ENCODE measurements at places on chromosomes 5 and 9.

- no peak for DNase-seq
These were observed 10.6 kb upstream of the QSOX2 start for GRCh38 chr9:136255896-136256890.

- no peak for DNase-seq
These were observed 242.5 kb upstream of the RIOK2 start for GRCh38 chr5:97425511-97425910.

DNA sequence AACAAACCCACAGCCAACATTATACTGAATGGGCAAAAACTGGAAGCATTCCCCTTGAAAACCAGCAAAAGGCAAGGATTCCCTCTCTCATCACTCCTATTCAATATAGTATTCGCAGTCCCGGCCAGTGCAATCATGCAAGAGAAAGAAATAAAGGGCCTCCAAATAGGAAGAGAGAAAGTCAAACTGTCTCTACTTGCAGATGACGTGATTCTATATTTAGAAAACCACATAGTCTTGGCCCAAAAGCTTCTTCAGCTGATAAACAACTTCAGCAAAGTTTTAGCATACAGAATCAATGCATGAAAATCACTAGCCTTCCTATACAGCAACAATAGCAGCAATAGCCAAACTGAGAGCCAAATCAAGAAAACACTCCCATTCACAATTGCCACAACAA is 333.7 kb upstream of the EDIL3 start:
- DNase-seq: no peak

- DNase-seq: no peak
These were observed 45.7 kb downstream of the PIP5K1B start for GRCh38 chr9:68750786-68751185.

DNA sequence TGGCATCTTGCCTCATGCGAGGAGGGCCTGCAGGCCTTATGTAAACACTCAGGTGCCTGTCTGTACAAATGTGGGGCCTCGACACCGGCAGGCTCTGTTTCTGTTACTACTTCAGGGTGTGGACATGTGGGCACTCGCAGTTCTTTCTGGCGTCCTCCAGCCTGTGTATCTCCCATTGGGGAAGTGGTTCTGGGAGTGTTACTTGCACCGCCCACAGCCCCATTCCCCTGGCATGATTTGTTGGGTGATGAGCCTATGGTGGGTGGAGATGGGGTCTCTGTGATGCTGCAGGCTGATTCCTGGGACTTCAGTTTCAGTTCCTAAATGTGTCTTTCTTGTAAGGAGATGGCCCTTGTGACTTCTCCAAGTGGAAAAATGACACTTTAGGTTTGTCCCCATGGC is 82.1 kb upstream of the PITX1 start:
- no peak for DNase-seq

DNA sequence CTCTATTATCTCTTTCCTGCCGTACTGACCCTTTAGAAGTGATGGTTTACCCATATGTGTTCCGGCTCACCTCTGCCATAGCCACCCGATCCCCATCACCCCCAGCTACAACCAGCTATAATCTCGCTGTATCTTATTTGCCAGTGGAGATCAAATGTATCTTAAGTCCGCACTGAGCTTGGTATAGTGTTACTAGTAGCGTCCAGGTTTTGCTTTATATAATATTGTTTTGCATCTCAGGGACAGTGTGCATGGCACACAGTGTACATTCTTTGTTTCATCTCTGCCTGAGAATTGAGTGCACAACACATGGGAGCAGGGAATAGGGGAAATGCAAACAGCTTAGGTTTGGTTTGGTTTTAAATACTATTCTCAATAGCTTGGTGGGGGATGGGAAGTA is 135.8 kb upstream of the SNX2 start:
- DNase-seq: no peak

DNA sequence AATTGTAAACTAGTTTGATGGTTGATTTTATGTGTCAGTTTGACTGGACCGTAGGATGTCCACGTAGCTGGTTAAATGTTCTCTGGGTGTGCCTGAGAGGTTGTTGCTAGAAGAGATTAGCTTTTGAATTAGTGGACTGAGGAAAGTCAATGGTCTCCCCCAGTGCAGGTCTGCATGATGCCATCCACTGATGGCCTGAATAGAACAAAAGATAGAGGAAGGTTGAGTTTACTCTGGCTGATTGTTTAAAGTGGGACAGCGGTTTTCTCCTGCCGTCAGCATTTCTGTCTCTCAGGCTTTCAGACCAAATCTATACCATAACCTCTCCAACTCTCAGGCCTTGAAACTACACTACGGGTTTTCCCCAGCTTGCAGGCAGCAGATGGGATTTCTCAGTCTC is 899.2 kb upstream of the WWC1 start:
- DNase-seq: no peak

DNA sequence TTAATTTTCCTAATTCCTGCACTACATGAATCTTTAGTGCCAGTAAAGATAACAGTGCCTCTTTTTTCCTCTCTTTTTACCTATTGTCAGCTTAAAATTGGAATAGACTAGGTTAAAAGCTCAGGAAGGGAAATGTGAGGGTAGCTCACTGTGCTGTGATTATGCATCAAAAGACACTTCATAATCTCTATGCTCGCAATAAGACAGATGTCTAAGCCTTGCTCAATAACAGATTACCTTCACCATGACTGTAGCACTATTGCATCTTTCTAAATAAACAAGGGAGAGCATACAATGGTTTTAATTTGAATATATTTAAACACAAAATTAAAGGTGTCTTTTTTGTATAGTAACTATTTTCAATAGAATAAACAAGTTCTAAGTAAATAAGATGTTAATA is 130.1 kb downstream of the FBN2 start:
- no peak for DNase-seq

GRCh38 chr9:1871626-1872419 is 143.3 kb upstream of the SMARCA2 start:
- peak; percentile 2 for DNase-seq

DNA sequence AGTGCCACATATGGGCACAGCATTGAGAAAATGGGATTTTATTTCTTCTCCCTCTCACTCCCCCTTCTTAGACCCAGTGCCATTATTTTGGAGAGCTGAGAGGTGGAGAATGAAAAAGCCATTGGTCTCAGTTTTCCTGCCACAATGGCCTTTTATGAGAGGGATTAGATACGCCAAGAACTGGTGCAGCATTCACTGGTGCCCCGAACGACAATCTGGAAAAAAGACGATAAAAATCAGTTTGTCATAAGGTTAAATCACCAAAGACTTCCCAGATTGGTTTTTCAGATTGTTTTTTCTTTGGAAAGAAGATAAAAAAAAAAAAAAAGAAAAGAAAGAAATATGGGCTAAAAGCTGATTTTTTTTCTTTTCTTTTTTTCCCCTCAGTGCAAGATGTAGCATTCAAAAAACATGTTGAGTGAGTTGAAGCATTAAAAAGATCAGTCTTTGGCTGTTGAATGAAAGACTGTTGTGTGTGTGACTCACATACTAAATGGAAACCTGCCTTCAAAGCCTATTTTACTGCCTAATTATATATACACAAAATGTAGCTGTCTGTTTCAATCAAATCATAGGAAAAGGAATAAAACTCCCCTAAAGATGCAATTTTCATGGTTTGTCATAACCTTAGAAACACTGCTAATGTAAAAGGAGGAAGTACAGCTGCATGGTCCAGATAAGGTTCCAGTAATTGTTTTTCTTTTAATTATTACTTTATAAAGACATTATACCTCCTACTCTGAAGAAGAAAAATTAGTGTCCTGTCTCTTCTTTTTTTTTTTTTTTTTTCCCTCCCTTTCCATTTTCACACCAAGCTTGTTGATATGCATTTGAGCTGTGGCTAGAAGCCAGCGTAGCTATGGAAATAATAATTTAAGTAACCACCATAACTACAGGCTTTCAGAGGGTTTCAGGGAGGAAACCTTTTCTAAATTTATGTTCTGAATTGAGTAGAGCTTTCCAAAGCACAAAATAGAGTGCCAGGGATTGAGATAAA is 27.2 kb upstream of the ZNF608 start:
- DNase-seq: no peak

GRCh38 chr5:146213210-146213826 is 9.9 kb downstream of the RBM27 start:
- DNase-seq: no peak

DNA sequence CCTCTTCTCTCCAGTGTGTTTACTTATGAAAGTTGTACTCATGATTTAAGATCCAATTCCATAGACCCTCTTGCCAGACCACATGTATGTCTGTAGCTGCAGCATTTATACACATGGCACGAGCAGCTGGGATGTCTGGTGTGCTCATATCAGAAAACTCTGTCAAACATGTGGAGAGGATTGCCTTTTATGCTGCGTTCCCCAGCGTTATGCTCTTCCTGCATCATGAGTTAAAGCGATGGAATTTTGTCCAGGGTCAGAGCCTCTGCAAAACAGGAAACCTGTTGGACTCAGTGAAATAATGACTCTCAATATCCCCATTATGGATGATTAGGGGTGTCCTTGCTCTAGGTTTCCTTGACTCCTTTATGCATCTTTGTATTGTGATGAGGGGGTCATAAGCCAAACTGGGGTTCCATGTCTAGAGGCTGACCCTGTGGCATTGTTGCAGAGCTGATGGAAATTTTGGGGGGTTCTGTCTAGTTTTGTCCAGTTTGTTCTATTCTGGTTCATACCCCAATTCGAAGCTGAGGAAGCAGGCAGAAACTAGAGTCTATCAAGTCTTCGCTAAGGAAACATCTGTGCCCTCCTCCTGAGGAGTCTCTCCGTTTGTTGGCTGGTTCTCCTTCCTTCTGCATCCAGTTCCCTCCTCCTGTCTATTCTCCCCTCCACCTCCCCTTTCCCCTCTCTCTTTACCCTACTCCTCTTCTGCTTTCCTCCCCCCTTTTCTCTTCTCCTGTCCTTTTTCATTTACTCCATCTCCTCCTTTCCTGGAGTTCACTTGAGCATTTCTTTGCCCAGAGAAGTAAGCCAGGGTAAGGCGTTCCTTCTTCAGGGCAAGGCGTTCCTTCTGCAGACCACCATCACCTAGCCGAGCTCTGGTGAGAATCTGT is 252.8 kb downstream of the MAST4 start:
- DNase-seq: no peak

DNA sequence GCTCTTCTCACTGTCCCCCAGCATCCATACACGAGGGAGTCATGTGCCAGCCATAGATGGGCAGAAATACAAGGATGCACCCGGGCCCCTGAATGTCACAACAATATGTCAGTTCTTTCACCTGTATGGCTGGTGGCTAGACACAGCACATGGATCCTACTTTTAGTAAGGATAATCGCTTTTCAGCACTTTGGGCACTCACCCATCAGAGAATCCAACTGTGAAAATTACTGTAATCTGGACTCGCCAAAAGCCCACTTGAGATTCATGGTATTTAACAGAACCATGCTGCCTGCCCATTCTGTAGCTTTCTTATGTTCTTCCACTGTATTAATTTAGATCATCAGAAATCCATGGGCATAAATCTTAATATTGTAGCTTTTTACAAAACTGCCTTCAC is 124.8 kb downstream of the FRMD3 start:
- no peak for DNase-seq

DNA sequence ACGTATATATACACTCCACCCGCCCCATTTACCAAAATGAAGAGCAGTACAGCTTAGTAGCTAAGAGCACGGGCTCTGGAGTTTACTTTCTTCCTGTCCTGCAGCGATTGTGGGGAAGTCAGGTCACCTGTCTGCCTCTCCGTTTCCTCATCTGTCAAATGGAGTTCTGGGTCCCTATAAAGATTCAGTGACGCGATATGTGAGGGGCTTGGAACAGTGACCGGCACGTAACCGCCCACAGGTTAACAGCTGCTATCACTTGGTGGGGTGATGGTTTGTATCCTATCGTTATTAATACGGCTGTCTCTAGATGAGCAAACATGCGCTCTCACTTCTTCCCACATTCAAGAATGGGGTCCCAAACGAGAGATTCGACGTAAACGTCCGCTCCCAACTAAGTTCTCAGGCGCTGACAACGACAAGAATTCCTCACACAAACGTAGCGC is 426 bp downstream of the FAM114A2 start:
- no peak for DNase-seq

- DNase-seq: no peak
These were observed 194.4 kb upstream of the SLC27A6 start for GRCh38 chr5:128770907-128771306.

- no peak for DNase-seq
These were observed 34.5 kb upstream of the ZNF366 start for GRCh38 chr5:72541501-72542225.

- DNase-seq: no peak
These were observed 79.9 kb downstream of the ACTL7B start for GRCh38 chr9:108775901-108776306.

GRCh38 chr9:109181284-109181683 is 14.2 kb upstream of the FRRS1L start:
- peak; percentile 32 for DNase-seq

DNA sequence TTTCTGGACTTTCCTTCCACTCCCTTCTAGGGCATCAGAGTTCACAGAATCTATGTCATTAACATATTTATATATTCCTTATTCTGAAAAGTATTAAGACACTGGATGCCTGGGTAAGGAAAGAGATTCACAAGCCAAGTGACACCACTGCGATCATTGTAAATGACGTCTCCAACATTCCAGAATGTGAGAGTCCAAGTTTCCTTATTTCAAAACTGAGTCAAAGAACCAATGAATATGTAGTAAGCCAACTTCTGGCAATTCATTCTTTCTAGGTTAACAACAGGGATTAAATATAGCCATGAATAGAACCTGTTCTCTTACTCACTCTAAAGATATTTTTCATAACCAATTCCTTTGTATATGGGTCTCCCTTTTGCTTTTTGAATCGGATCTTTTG is 18.1 kb downstream of the RAI14 start:
- DNase-seq: no peak

DNA sequence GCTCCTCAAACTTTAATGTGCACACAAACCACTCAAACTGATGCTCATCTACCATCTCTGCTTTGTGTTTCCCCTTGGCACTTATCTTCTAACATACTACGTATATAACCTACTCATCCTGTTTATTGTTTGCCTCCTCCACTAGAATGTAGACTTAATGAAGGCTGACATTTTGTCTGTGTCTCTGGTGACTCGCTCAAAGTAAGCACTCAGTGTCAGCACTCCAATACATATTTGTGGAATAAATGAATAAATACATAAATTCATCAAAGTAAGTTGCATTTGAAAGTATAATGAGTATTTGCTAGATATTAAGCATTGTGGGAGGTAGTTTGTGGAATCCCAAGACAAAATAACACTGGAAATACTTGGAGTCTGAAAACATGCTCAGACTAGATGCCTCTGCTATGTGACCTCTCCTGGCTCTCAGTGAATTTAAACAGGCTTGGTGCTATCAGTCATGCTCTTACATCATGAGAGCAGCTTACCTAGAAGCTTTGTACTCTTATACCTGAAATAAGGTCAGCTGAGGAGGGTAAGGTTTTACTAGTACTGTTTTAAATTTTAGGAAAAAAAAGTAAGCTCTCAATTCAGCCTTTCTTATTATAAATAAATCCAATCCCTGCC is 37.0 kb upstream of the RANBP6 start:
- no peak for DNase-seq

DNA sequence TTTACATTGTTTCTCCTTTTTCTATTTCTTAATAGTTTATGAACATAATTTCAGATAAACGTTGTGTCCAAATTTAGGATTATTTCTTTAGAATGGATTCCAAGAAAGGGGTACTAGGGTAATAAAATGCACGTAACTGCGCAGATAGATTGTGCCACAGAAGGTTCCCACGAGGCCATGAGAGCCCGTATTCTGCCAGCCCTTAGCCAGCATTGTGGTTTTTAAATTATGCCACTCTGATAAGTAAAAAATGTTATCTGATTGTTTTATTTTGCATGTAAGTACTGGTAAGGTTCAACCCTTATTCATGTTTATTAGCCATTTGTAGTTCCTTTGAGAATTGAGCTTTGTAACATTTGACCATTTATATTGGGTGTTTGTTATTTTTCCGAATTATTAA is 88.7 kb downstream of the PRKACG start:
- DNase-seq: no peak
